ENCODE measurements at places on chromosomes 4 and X.
A peak's percentile ranks its signal among the peaks of the same experiment; 100 is the strongest.

DNA sequence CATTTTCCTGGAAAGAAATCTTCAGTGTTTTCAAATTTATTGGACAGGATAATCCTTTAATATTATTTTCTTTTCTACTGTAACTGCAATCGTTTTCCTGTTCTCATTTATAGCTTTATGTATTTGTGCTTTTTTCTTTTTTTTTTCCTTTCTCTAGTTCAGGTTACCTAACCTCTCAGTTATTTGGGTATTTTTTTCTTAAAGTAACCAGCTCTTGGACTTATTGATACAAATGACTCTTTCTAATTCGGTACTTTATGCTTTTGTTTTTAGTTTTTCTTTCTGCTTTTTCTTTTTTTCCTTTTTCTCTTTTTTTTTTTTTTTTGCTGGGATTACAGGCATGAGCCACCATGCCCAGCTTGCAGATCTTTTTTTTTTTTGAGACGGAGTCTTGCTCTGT is 25.2 kb downstream of the WWC2 start:
- DNase-seq: no peak

GRCh38 chr4:100945789-100946188 is 401.5 kb downstream of the PPP3CA start:
- DNase-seq: no peak

DNA sequence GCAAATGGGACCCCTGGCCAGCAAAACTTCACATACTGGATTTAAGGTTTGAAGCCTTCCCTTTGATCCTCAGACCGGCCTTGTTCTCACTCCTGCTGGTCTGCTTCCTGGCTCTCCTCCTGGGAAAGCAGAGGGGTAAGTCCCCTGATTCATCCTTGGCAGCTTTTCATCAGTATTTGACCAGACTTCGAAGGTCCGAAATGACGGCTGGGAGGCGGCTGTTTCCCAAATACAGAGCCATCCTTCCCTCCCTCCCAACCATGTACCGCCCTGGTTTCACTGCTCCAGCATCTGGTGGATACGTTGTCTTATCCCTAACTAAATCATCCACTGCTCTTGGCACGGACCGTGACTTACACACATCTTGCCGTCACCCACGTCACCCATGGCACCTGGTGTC is 265.5 kb downstream of the BCOR start:
- no peak for DNase-seq

DNA sequence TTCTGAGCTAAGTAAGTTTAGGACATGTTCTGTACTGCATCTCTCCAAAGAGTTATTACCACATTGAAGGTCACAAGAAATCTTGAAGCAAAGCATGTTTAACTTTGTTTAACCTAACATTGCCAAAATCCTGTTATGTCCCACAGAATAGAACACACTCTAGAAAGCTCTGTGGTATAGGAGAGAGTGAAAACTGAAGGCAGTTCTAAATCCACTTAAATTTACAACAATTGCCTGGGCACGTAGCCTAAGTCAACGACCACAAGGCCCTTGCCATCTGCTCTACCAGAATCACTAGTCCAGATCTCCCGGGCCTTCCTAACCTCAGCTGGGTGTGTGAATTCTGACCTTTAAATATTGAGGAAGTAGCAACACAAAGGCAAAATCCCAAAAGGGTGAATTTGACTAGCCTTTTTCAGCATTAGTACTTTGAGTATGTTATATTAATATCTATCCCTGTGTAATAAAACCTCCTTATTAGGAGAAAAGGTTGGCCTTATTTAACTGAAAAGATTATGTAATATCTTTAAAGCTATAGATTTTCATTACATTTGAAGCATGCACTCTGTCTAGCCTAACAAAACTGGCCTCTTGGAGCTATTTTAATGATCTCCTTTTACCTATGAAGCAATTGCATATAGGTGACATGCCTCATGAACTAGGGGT is 4.5 kb upstream of the MAML3 start:
- no peak for DNase-seq

GRCh38 chr4:26325191-26325590 is 4.4 kb downstream of the RBPJ start:
- DNase-seq: peak; percentile 70

DNA sequence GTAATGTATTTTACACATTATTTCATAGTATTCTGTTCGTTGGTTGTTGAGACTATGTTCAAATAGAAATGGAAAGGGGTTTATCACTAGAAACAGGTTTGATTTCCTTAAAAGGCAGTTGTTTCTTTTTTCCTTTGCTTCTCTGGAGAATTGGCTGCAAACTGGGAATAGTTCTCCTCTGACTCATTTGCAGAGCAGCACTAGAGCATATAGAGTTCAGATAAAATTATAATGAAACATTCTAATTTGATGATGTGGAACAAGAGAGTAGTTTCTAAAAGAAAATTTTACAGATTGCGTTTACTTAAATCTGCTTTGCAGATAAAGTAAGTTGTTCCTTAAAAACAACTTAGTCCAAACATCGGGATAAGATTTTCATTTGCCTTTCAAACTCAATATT is 29.7 kb downstream of the SYNPO2 start:
- DNase-seq: no peak

DNA sequence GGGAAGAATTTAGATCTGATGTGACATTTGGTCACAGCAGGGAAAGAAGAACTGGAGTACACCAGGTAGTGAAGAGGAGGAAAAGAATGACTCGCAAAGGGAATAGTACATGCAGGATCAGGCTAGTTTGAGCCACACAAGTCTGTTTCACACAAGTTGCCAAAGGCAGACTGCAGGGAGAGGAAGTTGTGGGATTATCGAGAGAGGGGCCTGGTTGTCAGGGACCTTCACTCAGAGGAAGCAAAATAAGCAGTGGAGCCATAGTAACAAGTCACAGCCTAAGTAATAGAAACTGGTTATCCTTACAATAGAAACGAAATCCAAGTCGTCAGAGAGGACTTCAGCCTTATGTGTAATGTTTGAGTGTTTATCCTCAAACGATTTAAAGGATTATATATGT is 316.7 kb upstream of the HTR2C start:
- DNase-seq: no peak

- no peak for DNase-seq
Observed at GRCh38 chr4:40622913-40623312, 6.8 kb downstream of the RBM47 start.

DNA sequence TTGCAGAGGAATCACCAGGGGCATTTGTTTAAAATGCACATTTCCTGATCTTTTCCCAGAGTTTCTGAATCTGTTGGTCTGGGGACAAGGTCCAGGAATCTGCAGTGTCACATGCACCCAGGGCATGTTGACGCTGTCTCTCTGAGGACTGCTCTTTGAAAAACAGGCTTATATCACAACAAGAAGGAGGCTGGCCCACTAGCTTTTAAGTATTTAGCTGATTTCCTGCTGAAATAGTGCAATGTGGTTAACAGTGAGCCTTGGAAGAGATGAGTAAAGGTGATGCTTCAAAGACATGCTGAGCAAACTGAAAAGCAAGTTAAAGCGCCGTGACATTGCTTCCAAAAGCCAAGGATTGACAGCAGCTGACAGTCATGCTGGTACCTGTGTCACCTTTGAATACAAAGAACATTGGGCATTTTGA is 18.6 kb upstream of the SEPSECS start:
- DNase-seq: no peak

DNA sequence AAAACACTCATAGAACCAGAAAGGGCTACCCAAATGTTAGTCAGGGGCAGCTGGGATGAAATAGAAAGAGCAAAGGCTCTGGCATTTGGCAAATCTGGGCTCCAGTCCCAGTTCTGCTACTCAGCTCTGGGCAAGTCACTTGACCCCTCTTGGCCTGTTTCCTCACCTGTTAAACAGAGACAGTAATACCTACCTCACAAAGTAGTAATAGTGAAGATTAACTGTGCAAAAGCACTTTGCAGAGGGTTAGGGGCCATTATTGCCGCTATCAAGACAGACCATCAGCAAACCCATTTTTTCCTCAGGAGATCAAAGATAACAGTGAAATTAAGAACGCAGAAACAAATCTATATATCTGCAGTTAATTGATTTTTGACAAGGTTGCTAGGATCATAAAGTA is 20.6 kb downstream of the ZBTB33 start:
- DNase-seq: no peak

GRCh38 chrX:7637066-7637465 is 205.9 kb upstream of the VCX start:
- no peak for DNase-seq

DNA sequence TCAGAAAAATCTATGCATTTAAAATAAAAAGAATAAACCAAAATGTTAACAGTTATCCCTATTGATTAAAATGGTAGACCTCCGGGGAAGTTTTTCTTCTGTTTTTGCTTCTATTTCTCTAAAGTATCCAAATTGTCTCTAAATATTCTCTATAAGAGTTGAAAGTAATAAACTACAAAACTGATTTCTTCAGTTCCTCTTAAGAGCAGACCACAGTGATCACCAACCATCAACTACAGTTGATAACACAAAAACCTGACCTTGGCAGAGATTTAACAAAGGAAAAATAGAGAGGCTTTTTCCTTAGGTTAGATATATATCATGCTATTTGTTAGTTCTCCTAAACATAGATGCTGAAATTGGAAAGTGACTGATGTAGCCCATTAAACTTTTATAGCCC is 27.3 kb downstream of the DDX60 start:
- no peak for DNase-seq

GRCh38 chrX:134315866-134316265 is 78.9 kb downstream of the CCDC160 start:
- DNase-seq: no peak

GRCh38 chrX:64150775-64151174 is 54.7 kb downstream of the AMER1 start:
- no peak for DNase-seq

- DNase-seq: no peak
Observed at GRCh38 chr4:120672076-120672475, 250.4 kb downstream of the PRDM5 start.

GRCh38 chr4:128350449-128351045 is 62.9 kb upstream of the PGRMC2 start:
- peak; percentile 25 for DNase-seq

- DNase-seq: no peak
Observed at GRCh38 chr4:55763996-55764395, 55.6 kb upstream of the EXOC1L start.

DNA sequence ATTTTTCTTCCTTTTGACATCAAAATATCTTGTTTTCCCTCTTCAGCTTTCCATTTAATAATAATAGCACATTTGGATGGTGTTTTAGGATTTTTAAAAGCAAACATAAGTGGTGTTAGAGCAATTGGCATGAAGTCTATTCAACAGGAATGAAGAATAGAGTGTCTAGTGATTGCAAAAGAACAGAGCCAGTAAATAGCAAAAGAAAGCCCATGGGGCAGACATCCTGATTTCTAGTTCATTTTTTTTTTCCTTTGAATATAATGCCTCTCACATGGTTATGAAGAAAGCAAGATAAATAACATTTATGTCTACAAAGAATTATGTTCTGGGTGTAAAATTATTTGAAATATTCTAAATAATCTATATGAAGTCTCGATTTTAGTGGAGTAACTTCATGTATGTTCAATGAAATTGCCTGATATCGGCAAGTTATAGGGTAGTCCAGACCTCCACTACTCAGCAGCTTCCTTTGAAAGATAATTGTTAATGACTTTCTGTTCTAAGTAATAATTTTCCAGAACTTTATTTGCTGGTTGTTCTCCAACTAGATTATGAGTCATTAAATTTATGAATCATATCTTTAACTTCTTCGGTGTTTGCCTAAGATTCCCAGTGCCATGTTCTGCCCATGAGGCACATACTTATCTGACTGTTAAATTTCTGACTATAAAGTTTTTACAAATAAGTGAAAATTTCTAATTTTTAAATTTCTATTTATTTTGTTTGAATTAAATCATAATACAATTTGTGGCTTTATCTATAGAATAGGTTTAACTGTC is 587.9 kb downstream of the TLL1 start:
- DNase-seq: no peak

DNA sequence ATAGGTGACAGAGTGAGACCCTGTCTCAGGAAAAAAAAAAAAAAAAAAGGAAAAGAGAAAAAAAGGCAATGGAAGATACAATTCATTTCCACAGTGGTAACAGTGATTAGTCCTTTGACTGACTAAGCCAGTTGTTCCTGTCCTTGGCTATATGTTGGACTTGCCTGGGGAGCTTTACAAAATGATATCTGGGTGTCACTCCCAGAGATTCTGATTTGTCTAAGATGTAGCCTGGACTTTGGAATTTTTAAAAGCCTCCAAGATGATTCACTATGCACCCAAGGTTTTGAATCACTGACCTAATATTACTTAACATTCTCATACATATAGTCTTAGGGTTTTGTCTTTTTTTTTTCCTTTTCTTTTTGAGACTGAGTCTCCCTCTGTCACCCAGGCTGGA is 16.9 kb downstream of the HELQ start:
- DNase-seq: no peak

DNA sequence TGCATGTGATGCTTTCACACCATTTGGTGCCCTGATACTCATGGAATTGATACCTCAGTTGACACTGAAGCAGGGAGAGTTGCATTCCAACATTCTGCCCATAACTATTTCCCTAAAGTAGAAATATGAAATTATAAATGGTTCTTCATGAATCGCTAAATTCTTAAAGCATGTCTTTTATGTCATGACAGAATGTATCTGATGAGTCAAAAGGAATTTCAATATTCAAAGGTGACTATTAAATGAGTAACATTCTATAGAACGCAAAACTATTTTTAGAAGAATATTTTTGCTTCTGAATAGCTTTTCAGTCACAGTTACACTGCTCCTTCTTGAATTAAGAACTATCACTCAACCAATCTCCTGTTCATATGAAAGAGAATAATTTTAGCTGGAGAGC is 152.8 kb downstream of the ADGRA3 start:
- no peak for DNase-seq
